SJSA1 (cell line): ENCODE measurements at places on chromosomes 16 and 17. TPM values are rescaled to one million over a fixed set of nuclear protein-coding genes. Genes with fewer than 3 reads are reported as not detected.

Gene G6PC1
- not detected in 2 replicates for total RNA-seq

Gene SMIM36
- total RNA-seq, result not detected in 2 replicates

Gene OTOP3
- not detected in 2 replicates for total RNA-seq

Gene KRT20
- not detected in 2 replicates for total RNA-seq

Gene PRKCB
- total RNA-seq, result 1.8 and 4.2 TPM in 2 replicates

Gene RNU2-1
- not detected in 2 replicates for total RNA-seq

Gene STH
- total RNA-seq, result not detected in 2 replicates

GRCh38 chr17:4195306-4195705 lies 52.3 kb downstream of the CYB5D2 start:
- H3K27me3 ChIP-seq, result no peaks in the 10 kb centered on the region
- peak overlapping the region; percentile 44; the same call in 1 of the 2 replicates for H3K27ac ChIP-seq
- H3K4me3 ChIP-seq, result no peak overlapping the region
- DNase-seq, result no peak
- peaks cover 6% of the 10 kb centered on the region for H3K4me1 ChIP-seq

- H3K4me1 ChIP-seq, result no peaks in the 10 kb centered on the region
- H3K27ac ChIP-seq, result no peak overlapping the region
Observed at GRCh38 chr16:63283721-63284120, 1247.5 kb upstream of the CDH8 start.

- no peak overlapping the region for H3K27ac ChIP-seq
- H3K36me3 ChIP-seq, result no peaks in the 10 kb centered on the region
- H3K27me3 ChIP-seq, result peaks cover 9% of the 10 kb centered on the region
Observed at GRCh38 chr17:36743130-36743529, 141.7 kb downstream of the MRM1 start.

GRCh38 chr17:49959183-49959935 lies 9.6 kb upstream of the DLX4 start:
- no peaks in the 10 kb centered on the region for H3K4me1 ChIP-seq
- H3K27me3 ChIP-seq, result peaks cover 51% of the 10 kb centered on the region
- H3K4me3 ChIP-seq, result no peak overlapping the region

DNA sequence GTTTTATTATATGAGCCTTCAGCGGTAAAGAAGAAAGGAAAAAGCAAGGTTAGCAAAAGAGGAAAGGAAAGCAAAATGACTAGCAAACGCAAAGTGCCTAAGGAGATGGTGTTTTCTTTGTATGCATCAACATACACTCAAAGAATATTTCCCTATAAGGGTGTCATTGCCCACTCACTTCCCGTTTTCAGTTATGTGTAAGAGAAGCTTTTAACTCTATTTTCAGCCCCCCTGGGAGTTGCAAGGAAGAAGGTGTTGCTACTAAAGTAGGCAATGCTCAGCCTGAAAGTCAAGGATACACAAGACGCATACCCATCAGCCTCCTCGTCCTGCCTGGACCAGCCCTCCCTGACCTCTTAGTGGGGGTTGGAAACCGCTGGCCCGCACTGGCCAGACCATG lies 267.7 kb upstream of the ZFHX3 start:
- no peaks in the 10 kb centered on the region for H3K36me3 ChIP-seq
- no peaks in the 10 kb centered on the region for H3K4me1 ChIP-seq
- no peaks in the 10 kb centered on the region for H3K27me3 ChIP-seq
- no peak overlapping the region for H3K4me3 ChIP-seq

- no peak overlapping the region for H3K4me3 ChIP-seq
- no peaks in the 10 kb centered on the region for H3K4me1 ChIP-seq
- no peak for DNase-seq
- no peak overlapping the region for H3K27ac ChIP-seq
- no peaks in the 10 kb centered on the region for H3K36me3 ChIP-seq
Observed at GRCh38 chr17:32610943-32611342, 124.2 kb downstream of the CDK5R1 start.

- H3K4me3 ChIP-seq, result no peak overlapping the region
- DNase-seq, result no peak
- H3K27me3 ChIP-seq, result no peaks in the 10 kb centered on the region
- no peak overlapping the region for H3K27ac ChIP-seq
- no peaks in the 10 kb centered on the region for H3K4me1 ChIP-seq
Observed at GRCh38 chr16:49463529-49463928, 89.9 kb downstream of the C16orf78 start.

GRCh38 chr17:32971171-32971570 lies 20.5 kb upstream of the SPACA3 start:
- H3K27me3 ChIP-seq, result no peaks in the 10 kb centered on the region
- no peak overlapping the region for H3K4me3 ChIP-seq
- H3K27ac ChIP-seq, result no peak overlapping the region
- no peak for DNase-seq

- peak overlapping the region; percentile 93 for H3K27ac ChIP-seq
- no peak for DNase-seq
- H3K27me3 ChIP-seq, result no peaks in the 10 kb centered on the region
- H3K4me3 ChIP-seq, result peak overlapping the region; percentile 79
Observed at GRCh38 chr16:30064729-30065101, 845 bp upstream of the ALDOA start.

- DNase-seq, result no peak
- H3K4me1 ChIP-seq, result no peaks in the 10 kb centered on the region
- H3K27me3 ChIP-seq, result no peaks in the 10 kb centered on the region
- H3K27ac ChIP-seq, result no peak overlapping the region
- peaks cover 63% of the 10 kb centered on the region for H3K36me3 ChIP-seq
- H3K4me3 ChIP-seq, result no peak overlapping the region
Observed at GRCh38 chr16:28096983-28097899, 33.7 kb upstream of the GSG1L start.
